H7 (cell line): ENCODE measurements at places on chromosomes 5 and 9.

DNA sequence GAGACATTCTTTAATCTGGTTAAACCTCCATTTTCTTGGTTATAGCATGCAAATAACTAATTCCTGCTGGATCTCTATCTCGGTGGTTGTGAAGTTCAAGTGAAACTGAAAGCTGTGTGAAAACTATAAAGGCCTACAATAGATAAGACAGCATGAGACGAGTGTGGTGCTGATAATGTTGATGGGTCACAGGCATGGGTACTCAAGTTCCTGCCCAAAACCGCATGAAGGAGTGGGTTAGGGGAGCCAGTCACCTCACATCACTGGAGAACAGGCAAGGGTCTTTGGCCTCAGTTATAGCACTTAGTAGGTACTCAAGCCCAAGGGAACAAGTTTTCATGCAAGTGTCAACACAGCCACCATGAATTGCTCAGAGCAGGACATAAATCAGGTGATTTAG, 16.7 kb downstream of the HMHB1 start:
- DNase-seq = no peak

- DNase-seq = no peak
Measured at GRCh38 chr9:107948086-107948485, 458.5 kb upstream of the KLF4 start.

DNA sequence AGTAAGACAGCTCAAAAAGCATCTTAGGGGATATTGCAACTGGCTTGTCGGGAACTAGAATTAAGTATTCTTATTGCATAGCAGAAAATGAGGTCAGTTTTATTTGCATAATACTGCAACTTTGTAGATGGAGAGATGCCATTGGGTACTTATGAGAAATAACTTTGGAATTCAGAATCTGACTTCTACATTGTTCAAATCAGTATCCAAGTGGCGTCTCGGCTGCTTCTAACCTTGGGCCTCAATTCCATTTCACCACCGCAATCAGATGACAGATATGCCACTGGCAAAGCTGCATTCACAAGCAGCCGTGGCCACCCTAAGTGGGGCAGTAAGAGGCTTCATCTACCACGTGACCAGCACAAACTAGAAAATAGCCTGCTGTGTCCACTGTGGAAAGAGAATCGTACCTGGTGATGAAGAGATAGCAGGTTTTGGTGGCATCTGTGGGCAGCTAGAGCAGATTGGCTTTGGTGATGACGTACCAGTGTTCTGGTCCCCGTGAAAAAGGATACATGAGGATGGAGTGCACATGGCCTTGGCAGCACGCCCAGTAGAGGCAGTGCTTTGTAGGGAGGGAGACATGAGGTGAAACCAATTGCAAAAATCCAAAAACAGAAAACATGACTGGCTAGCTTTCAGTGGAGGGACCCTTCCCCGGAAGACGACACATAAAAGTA, 116.6 kb downstream of the KLHL3 start:
- DNase-seq = no peak

GRCh38 chr9:88891040-88891439, 100.2 kb upstream of the S1PR3 start:
- DNase-seq = no peak
